ENCODE measurements at places on chromosomes 3 and 15.

DNA sequence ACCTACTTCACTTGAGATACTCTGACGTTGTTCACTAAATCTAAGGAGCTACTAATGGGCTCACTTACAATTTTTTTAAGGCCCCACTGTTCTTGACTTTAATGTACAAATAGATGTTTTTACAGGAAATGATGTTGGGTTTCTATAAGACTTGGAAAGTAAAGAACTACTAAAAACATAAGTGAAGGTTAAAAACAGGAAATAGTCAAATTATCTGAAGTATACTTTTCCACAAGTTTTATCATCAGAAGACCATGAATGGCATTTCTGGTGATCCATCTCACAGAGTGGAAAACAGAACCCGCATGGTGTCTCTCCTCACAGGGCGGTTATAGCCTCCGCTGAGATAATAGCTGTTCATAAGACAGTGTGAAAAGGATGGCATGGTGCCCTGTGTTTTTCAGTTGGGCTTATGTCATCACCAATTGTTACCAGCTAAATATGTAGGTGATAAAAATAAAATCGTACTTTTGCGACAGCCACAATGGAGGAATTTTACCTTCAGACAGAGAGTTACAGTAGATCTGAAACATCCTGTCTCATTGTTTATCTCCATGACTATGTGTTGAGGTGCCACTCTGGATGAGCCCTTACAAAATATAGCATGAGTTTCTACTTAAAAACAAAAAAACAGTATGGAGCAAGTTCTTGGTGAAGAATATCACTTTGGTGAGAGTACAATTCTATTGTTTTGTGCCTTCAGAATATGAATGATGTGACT, 462.4 kb downstream of the RAP2B start:
- DNase-seq = no peak

GRCh38 chr15:90230071-90230494, 3.7 kb downstream of the CIB1 start:
- no peak for DNase-seq

DNA sequence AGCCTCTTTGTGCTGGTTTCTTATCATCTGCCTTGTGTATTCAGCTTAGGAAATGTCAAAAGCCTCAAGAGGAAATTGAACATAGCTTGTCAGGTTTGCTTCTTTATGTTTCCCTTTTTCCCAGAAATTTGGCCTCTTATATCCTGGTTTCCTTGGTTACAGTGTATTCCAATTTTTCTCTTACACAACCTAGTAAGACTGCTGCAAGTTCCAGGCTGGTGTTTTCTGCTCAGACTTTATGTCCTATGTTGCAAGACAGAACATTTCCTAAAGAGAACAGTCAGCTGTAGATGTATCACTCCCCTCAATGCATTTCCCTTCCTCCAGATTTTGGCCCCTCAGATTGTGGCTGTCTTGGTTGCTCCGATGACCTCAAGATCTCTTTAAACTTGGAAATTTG, 102.5 kb downstream of the SH3GL3 start:
- DNase-seq = no peak

- no peak for DNase-seq
Measured at GRCh38 chr3:56612146-56612545, 55.2 kb downstream of the CCDC66 start.

DNA sequence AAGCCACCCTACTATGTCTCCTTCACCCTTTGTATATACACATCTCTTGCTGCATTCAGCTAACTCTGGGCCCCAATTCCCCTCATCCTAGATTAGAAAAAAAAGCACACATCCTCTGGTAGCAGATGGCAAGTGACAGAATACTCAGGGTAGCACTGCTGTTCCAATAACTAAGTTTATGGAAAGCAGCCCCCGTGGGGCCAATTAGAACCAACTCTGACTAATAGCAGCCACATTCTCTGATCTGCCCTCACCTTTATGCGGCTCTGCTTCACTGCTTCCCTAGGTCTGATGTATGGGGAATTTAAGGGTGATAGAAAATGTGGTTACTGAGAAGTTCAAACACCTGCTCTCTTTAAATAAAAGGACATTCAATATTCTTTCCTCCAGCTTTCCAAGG, 74.9 kb upstream of the SETMAR start:
- DNase-seq = no peak

DNA sequence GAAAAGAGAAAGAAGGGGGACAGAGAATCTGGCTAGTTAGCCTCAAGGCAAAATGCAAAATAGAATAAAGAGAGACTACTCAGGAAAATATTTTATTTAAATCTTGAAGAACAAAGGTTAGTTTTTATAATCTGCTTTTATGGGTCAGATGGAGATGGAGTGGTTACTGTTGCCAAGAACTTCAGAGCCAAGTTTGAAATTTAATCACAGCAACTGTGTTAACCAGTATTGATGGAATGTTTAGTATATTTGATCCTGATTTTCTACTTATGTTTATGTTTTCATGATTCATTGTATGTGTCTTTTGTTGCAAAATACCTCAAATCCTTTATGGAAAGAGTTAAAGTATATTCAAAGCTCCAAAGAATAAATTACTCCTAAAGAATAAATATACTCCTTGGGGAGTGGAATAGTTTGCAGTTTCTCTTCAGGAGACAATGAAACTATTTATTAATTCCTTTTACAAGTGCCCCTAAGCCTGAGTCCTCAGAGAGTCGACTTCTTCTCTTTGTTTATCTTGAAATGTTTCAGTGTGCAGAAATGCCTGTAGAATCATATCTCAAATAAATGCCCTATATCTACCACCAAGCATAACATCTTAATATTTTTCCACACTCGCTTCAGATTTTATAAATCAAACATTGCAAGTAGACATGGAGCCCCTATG, 60.9 kb upstream of the THSD4 start:
- DNase-seq = no peak

- no peak for DNase-seq
Measured at GRCh38 chr15:39099524-39099923, 481.4 kb upstream of the THBS1 start.

DNA sequence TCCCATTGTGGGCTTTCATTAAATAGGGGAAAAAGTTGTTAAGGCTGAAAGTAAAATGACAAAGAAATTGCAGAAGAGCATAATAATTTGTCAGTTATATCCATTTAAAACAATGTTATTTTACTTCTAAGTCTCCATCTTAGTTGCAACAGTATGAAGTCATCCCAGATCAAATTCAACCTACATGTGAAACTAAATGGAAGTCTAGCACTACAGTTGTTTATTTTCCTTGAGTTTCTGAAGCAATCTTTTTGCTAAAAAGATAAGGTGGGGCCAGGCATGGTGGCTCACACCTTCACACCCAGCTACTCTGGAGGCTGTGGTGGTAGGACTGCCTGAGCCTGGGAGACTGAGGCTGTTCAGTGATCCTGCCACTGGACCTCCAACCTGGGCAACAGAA, 80.2 kb downstream of the DPH6 start:
- no peak for DNase-seq

DNA sequence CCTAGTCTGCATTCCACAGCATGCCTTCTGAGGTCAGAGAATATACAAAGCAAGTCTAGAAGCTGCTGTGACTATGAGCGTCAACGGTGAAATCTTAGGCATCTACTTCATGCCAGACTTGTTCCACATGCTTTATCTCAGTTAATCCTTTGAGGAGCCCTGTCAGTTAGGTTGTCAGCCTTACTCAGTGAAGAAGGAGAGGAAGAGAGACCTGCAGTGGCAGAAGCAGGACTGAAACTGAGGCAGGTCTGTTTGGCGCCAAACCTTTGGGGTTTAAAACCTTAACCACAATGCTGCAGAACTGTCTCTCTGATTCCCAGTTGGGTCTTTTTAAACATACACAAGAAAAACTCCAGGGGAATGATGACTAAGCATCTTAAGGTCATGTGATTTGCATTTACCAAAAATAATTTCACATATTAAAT, 139.0 kb upstream of the LIPC start:
- DNase-seq = no peak

DNA sequence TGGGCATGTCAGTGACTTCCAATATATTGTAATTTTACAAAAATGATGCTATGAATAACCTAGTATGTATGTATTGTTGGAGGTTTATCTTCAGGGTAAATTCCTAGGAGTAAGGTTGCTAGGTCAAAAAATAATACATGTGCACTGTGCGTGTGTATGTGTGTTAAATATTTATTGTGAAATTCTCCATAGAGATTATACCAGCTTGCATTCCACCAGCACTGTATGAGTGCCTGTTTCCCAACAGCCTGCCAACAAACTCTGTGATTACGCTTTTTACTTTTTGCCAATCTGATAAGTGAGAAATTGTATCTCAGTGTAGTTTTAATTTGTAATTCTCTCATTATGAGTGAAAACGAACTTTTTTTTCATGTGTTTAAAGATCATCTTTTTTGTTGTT, 12.6 kb upstream of the IGF2BP2 start:
- DNase-seq = no peak

DNA sequence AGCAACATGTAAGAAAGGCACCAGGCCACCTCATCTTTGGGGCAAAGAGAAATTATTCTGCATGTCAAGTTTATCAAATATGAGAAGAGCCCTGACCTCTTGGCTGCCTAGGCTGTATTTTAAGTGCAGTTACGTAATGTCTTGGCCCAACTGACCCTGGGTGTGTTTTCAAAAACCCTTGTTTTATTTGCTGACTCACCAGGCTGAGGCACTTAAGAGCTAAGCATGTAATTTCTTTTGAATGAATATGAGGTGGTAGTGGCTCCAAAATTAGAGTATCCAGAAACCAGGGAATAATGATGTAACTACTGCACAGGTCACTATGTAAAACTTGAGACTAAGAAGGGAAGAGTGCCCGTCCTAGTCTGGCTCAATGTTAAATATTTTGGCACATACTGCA, 24.3 kb downstream of the PGPEP1L start:
- DNase-seq = no peak

GRCh38 chr15:89396723-89397652, 62.4 kb upstream of the POLG start:
- DNase-seq = no peak

DNA sequence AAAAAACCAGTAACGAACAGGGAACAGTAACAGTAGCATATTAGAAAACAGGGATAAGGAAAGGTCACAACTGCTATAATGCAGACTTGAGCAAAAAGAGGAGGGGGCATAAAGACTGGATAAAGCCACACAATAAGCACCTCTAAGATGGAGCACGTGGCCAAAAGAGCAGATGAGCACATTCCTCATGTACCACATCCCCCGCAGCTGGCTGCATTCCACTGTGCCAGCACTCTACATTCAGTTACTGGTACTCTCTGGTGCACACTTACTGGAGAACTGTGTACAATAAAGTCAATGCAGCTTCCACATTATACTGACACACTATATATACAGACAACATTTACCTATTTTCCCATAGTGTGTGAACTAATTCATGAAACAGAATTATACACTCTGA, 64.7 kb downstream of the UBE3A start:
- DNase-seq = no peak

DNA sequence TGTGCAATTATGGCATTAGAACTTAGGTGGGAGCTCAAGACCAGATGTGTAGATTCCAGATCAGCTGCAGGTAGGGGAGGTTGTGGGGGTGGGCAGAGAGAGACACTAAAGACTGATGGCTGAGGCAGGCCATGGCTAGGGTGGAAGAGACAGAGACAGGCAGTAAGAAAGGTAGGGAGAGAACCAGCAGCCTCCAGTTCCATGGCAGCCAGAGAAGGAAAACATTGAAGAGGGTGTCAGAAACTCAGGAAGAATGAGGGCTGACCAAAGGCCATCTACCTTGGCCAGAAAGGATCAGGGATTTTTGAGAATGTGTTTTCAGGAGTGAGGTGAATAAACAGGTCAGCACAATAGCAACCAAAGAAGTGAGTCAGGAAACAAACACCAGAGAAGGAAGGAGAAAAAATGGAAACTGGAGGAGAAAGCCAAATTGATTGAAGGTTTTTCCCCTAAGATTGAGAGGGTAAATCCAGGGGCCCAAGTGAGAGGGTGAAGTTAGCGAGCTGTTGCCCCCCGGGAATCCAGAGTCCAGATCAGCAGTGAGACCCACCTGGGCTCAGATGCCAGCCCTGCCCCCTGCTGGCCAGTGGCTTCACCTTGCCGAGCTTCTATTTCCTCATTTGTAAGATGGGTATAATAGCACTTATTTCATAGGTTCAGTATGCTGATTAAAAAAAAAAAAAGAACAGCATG, 41.0 kb downstream of the ABHD2 start:
- no peak for DNase-seq

- no peak for DNase-seq
Measured at GRCh38 chr15:33119273-33119672, 75.2 kb downstream of the FMN1 start.

- no peak for DNase-seq
Measured at GRCh38 chr3:52367891-52368880, 52.1 kb downstream of the DNAH1 start.

DNA sequence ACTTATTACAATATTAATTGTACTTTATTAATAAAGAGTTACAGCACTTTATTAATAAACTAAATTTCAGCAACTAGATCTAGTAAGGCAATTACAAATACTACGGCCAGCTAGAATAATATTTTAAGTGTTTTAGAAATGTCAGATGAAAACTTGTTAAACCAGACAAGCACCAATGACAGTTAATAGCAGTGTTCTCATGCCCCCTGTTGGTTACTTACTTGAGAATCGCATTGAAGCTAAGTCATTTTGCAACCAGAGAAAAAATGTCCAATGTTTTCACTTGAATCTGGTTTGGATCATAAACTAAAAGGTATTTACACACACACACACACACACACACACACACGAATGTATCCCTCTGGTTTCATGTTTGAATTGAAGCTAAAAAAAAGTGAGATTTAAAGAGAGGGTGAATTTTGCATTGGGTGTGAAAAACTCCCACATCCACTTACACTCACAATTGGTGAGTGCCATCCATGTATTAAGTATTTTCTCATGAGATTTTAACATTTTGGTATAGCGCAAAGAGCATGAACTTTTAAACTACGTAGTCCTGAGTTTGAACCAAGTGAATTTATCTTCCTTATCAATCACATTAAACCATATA, 347.7 kb downstream of the ZBBX start:
- DNase-seq = peak; percentile 14

- DNase-seq = no peak
Measured at GRCh38 chr15:96261575-96262034, 68.9 kb upstream of the NR2F2 start.

GRCh38 chr15:76823303-76823702, 81.8 kb downstream of the SCAPER start:
- no peak for DNase-seq

DNA sequence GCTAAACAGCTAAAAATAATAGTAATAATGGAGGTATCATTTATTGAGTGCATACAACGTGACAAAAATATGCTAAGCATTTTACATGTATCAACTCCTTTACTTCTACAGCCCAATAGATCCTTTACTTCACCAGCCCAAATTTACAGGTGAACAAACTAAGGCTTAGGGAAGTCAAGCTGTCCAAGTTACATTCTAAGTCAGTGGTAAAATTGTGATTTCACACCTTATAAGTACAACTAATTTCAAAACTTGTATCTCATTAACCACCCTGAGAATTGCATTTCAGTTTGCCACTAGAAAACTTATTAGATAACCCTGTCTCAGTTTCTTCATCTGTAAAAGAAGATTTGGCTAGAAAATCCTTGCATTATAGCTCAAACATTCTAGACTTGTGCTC, 10.7 kb downstream of the SLC33A1 start:
- no peak for DNase-seq

- no peak for DNase-seq
Measured at GRCh38 chr3:184632551-184633236, 71.1 kb downstream of the EPHB3 start.
